Lower lobe of right lung (tissue), 2 donors: ENCODE measurements at places on chromosomes 2 and 18. TPM values are rescaled to one million over a fixed set of nuclear protein-coding genes. Genes with fewer than 3 reads are reported as not detected.
A peak's percentile ranks its signal among the peaks of the same experiment; 100 is the strongest.

DNA sequence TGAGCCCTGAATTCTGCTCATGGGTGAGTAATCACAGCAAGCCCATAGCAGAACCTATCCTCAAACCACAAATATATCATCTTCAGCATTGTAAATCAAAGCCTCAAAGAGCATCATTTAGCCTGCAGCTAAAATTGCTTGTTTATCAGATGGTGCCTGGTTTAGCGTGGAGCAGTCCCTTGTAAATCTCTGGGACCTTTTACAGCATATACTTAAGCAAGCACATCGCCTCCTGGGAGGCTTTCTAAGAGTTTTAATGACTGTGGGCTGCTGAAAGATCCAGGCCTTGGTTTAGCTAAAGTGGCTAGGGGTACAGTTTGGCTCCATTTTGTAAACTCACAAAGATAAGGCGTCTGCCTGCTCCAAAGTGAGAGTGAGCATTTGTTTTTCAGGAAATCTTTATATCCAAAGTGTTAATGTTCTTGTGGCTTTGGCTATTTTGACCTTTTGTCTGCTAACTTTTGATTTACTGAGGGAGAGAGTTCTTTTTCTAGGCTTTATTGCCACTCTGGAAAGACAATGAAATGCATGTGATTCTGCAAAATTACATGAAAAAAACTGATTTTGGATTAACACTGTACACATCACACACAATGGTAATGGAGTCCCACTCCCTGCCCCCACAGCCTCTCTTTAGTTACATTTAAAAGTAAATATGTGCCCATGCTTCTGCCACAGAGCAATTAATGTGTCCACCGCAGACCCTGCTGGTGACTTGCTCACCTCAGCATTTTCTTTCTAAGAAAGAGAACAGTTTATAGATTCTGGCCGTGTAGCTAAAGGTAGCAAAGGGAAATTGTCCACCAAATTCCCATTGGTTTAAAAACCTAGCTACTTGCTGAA is 194.8 kb downstream of the LNPK start:
- no peak for DNase-seq

Gene ADGRF3
- total RNA-seq = 0.35 TPM

GRCh38 chr2:40330096-40330495 is 121.8 kb downstream of the SLC8A1 start:
- DNase-seq = no peak

Gene SERPINB10
- total RNA-seq = not detected

- no peak for DNase-seq
Observed at GRCh38 chr2:3099145-3099859, 278.3 kb downstream of the EIPR1 start.

DNA sequence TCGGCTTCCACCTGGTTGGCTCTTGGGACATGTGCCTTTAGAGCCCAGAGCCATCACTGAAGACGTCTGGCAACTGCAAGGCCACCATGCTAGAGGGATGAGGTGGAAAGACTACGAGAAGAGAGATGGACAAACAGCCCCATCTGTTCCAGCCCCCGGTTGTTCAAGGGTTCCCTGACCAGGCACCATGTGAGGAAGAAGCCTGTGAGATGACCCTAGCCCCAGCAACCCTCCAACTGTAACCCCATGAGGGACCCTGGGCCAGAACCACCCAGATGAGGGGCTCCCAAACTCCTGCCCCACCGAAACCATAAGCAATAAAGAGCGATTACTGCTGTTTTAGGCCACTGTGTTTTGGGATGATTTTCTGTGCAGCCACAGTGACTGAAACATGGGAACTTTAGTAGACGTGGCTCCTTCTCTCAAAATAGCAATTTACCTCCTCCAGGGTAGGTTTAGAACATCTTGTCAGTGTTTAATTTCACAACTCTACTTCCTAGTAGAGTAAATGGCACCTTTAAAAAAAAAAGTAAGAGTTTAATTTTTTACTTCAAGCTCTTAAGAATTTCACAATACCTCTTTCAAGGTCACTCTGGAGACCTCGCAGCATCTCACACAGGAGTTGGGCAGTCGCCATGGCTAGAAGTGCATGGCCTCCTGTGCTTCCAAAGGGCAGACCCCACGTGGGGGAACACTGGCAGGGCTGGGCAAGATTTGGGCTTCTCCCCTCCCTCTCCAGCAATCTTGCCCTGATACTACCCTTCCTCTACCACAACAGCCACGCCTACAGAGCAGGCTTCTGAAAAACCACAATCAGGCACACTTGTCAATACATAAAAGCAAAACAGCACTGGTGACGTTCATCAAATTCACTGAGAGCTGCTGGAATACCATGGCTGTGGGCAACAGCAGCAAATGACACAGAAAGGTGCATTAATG is 48.8 kb downstream of the TMEM163 start:
- peak; percentile 85 for DNase-seq

- DNase-seq = no peak
Observed at GRCh38 chr18:38634117-38634516, 1068.5 kb upstream of the CELF4 start.

GRCh38 chr2:64114912-64115277 is 29.3 kb downstream of the PELI1 start:
- DNase-seq = no peak

Gene CFAP53
- 3.7 TPM for total RNA-seq

Gene AP1S3
- total RNA-seq = 6.4 TPM

Gene LAMA3
- total RNA-seq = 89.1 TPM

DNA sequence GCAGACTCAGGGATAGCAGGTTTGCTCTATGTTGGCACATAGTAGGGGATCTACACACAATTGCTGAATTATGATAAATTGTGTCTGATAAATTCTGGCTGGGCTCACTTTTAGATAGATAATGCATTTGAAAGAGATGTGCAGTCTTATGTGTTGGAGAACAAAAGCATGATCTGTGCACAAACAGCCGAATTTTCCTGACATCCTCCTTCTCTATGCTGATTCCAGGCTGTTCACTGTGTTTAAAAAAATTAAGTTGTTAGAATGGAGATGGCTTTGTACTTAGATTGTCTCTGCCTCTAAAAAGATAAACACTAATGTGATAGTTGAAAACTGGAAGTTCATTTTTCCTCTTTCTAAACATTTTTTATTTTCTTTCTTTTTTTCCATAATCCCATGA is 2.1 kb downstream of the CERS6 start:
- DNase-seq = no peak

DNA sequence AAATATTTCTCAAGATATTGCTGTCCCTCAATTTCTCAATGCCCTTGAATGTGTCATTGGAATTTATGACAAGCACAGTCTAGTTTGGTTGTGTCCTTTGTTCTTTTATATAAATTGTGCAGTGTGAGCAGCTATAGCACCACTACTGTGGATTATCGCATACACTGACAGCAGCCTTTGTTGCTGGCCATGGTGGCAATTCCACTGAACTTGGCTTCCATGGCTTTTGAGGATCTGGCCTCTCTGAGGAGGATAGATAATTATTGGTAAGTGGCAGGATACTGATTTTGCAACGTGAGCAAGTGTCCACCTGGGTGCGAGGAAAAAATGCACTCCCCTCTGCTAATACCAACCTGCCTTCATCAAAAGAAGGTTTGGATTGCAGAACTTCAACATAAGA is 84.0 kb downstream of the RDH14 start:
- no peak for DNase-seq

DNA sequence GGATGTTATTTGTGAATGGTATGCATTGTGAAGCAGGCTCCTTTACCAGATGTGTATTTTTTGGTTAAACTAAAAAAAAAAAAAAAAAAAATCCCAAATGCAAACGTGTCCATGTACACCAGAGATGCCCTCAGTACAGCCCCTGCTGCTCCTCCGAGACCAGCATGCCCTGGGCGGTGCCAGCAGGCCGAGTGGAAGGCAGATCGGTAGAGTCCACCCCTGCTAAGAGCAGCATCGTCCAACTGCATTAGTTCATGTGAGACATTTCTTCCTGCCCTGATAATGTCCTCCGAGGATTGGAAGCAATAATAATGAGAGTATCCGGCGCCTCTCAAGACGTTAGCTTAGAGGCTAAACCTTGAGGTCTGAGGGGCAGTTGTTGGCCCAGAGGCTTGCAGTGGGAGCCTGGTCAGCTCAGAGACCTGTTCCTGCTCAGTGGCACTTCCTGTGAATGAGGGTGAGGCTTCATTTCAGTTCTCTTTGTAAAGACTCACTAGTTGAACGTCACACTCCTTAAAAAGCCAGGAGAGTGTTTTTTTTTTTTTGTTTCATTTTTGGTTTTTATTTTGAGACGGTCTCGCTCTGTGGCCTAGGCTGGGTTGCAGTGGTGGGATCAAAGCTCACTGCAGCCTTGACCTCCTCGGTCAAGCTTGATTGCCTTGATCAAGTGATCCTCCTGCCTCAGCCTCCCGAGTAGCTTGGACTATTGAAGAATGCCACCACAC is 5.6 kb downstream of the SLC66A3 start:
- no peak for DNase-seq

- DNase-seq = no peak
Observed at GRCh38 chr2:158197940-158198339, 96.3 kb downstream of the UPP2 start.

Gene REEP1
- total RNA-seq = 6.9 TPM

Gene SPC25
- total RNA-seq = 0.50 TPM

DNA sequence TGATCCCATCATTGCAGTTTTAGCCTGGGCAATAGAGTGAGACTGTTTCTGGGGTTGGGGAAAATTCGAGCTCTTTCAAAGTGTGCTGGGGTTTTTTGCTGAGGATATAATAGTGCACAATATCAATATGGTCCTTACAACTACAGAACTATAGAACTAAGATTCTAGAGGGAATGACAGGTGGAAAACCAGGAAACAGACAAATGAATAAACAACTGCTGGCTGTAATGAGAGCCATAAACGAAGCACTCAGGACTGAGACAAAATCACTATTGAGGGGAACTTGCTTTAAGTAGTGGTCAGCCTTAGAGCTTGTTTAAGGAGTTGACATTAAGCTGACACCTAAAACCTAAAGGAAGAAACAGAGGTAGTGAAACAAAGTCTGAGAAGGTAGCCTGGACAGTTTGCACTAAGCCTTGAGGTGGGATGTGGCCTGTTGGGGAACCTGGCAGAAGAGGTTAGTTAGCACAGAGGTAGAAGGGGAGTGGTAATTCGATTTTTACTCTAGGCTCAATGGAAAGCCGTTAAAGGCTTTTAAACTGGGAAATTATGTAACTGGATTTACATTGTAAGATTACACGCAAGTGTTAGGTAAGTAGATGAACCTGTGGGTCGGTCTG is 33.8 kb downstream of the LCLAT1 start:
- no peak for DNase-seq

GRCh38 chr2:240851078-240851991 is 17.3 kb upstream of the AGXT start:
- peak; percentile 84 for DNase-seq

DNA sequence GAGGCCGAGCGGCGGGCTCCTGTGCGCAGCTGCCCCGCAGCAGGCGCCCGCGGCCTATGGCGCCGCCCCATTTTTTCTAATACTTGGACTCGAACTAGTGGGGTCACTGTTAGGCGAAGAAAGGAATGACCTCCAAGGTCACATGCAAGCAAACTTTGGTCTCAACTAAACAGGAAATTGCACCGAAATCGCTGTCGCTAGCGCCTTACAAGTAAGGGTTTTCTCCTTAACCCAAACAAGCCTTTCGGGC is 339 bp downstream of the ACAA2 start:
- DNase-seq = peak; percentile 69

Gene IL1B
- total RNA-seq = 17.5 TPM

Gene OTX1
- 0.27 TPM for total RNA-seq

Gene HSBP1L1
- 46.6 TPM for total RNA-seq

Gene STK25
- 125 TPM for total RNA-seq

- DNase-seq = no peak
Observed at GRCh38 chr2:24839729-24840128, 46.5 kb downstream of the CENPO start.

GRCh38 chr2:40450066-40450795 is 1.7 kb downstream of the SLC8A1 start:
- DNase-seq = peak; percentile 53

DNA sequence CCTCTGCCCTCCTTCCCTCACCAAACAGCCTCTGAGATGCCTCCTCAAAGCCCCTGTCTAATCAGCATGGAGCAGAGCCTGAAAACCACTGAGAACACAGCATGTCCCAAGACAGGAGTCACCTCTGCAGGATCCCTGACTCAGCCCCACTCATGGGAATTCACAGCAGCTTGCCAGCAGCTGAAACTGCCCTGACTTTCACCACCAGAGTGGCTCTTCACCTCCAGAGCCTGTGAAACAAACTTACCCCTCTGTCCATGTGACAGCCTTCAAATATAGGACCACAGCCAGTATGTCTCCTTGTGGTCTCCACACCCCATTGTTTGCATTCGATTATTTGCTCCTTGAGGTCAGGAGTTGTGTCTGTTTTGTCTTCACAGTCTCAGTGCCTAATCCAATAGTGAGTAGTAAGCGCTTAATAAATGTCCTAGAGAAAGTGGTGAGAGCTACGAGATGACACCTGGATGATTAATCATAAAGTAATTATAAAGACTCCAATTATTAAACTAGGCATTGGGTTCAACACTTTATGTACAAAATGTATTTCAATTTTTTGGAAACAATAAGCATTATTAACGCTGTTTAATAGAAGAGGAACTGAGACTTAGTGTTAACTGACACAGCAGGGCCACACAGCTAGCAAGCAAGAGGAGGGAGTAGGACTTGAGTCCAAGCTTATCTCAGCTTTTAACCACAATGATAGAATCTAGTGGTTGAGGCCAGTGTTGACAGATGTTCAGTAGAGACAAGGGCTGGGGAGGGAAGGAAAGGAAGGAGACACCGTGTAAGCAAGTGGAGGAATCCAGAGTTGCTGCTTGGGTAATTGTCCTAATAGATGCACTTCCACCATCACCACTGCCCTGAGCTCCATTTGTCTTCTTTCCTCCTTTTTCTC is 358.7 kb upstream of the TNP1 start:
- DNase-seq = no peak

Gene TUBB6
- total RNA-seq = 92.9 TPM

- DNase-seq = no peak
Observed at GRCh38 chr18:49961271-49961670, 147.9 kb upstream of the ACAA2 start.

- no peak for DNase-seq
Observed at GRCh38 chr2:179809606-179810005, 51.8 kb downstream of the ZNF385B start.

Gene SLC40A1
- 135 TPM for total RNA-seq

DNA sequence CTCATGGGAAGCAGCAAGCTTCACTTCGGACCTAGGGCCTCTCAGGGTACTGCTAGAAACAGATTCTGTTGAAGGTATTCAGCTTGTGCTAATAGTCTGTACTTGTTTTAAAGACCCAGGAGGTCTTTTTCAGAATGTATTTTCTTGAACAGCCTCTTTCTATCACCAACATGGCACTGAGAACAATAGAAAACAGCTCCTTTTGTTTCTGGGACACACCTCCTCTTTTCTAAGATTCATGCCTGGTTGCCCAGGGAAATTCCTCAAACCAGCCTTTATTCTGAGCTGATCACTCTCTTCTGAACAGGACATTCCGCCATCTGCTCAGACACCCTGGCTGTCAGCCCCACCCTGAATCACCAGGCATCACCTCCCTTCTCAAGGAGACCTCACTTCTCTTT is 389.6 kb downstream of the TGIF1 start:
- DNase-seq = no peak
